Thyroid gland (tissue), 4 donors: ENCODE measurements at places on chromosomes 4 and X. TPM values are rescaled to one million over a fixed set of nuclear protein-coding genes. Genes with fewer than 3 reads are reported as not detected.

Gene CAPN6
- total RNA-seq = 1.4 TPM

Gene DIAPH2
- 26.5 TPM for total RNA-seq

Gene ARHGAP36
- total RNA-seq = not detected

Gene TSPAN6
- 45.9 TPM for total RNA-seq

Gene LDOC1
- total RNA-seq = 35.7 TPM

Gene SSX4B
- not detected for total RNA-seq

Gene ADH1B
- total RNA-seq = 259 TPM

Gene TCP11X2
- not detected for total RNA-seq

Gene MAGED1
- 277 TPM for total RNA-seq

Gene HPGDS
- total RNA-seq = 0.67 TPM

Gene SMIM9
- total RNA-seq = not detected

Gene VCX3A
- not detected for total RNA-seq

Gene UPF3B
- total RNA-seq = 4.4 TPM

Gene GLRA3
- total RNA-seq = not detected

Gene FAT4
- 29.3 TPM for total RNA-seq

Gene CT47B1
- not detected for total RNA-seq

Gene FRMD7
- total RNA-seq = not detected

Gene IGFBP7
- total RNA-seq = 2,581 TPM

Gene MCTS1
- total RNA-seq = 36.2 TPM

Gene FHDC1
- total RNA-seq = 12.4 TPM
